ENCODE measurements at places on chromosomes 5 and 9.

GRCh38 chr5:123261752-123262151, 161.5 kb downstream of the CEP120 start:
- no peaks in the 10 kb centered on the region for H3K27me3 ChIP-seq
- no peak overlapping the region for H3K27ac ChIP-seq

- no peak overlapping the region for H3K27ac ChIP-seq
- H3K4me3 ChIP-seq = no peak overlapping the region
- peaks cover 19% of the 10 kb centered on the region for H3K4me1 ChIP-seq
- no peaks in the 10 kb centered on the region for H3K36me3 ChIP-seq
Measured at GRCh38 chr9:1048811-1049210, 1.3 kb upstream of the DMRT2 start.

DNA sequence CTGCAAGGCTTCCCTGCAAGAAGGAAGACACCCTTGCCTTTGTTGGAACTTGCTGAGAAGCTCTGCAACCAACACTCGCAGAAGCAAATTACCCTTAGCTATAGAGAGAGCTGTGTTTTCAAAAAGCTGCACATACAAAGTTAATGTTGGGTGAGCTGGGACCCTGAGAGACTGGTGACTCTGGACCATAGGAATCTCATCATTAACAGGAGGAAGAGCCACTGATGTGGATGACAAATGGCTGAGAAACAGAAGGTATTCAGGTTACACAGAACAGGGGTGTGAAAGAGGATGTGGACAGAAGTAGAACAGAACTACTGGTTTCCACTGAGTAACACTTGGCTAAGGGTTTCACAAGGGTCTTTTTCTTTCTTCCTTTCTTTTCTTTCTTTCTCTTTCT, 493.5 kb downstream of the IRX1 start:
- no peaks in the 10 kb centered on the region for H3K36me3 ChIP-seq
- H3K27ac ChIP-seq = no peak overlapping the region
- peaks cover 2% of the 10 kb centered on the region for H3K4me1 ChIP-seq
- DNase-seq = no peak

- H3K4me3 ChIP-seq = peak overlapping the region; percentile 15
- no peak overlapping the region for H3K27ac ChIP-seq
- DNase-seq = no peak
- H3K36me3 ChIP-seq = peaks cover 9% of the 10 kb centered on the region
- peaks cover 20% of the 10 kb centered on the region for H3K27me3 ChIP-seq
- H3K4me1 ChIP-seq = peaks cover 3% of the 10 kb centered on the region
Measured at GRCh38 chr5:150189326-150189725, 536 bp upstream of the SLC6A7 start.

DNA sequence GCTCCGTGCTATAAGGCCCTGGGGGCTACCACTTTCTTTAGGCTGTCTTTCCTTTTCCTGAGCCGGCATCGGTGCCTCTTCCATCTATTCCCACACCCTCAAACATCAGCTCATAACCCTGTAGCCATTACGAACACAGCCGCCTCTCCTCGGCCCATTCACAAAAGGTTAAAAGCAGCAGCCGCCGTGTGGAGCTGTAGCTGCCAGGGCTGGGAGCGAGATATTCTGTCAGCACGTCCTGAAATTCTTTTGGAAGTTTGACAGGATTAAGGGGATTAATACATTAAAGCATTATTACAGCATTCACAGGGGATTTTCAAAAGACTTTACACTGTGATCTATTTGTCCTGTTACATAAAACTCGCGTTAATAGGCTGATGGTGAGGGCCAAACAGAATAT, 428.2 kb downstream of the CDK5RAP2 start:
- H3K36me3 ChIP-seq = no peaks in the 10 kb centered on the region
- H3K4me1 ChIP-seq = peaks cover 6% of the 10 kb centered on the region
- H3K4me3 ChIP-seq = no peak overlapping the region
- peak; percentile 23 for DNase-seq
- H3K27me3 ChIP-seq = peaks cover 5% of the 10 kb centered on the region

DNA sequence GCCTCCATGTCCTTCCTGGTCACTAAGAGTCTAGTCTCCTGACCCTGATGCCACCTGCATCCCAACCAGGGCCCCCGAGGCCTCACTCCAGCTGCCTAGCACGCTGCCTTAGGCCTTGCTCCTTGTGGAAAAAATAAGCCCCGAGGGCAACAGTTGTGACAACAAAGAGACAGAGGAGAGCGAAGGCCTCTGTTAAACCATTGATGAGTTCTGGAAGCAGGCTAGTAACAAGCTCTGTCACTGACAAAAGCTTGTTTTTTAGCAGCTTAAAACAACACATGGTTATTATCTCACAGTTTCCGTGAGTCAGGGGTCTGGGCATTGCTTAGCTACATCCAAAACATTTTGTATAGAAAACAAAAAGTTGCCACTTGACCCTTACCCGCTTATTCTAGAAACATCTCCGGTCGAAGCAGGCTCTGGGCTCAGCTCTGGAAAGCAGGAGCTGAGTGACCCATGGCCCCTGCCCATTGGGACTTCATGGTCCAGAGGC, 48.2 kb upstream of the TBC1D2 start:
- peak overlapping the region; percentile 15 for H3K27ac ChIP-seq
- H3K27me3 ChIP-seq = peaks cover 17% of the 10 kb centered on the region

GRCh38 chr5:138330813-138331448, 673 bp downstream of the CDC25C start:
- H3K36me3 ChIP-seq = no peaks in the 10 kb centered on the region
- peaks cover 8% of the 10 kb centered on the region for H3K27me3 ChIP-seq
- peaks cover 7% of the 10 kb centered on the region for H3K4me1 ChIP-seq
- H3K4me3 ChIP-seq = peak overlapping the region; percentile 98
- no peak overlapping the region for H3K27ac ChIP-seq
- DNase-seq = no peak

GRCh38 chr9:122402874-122403273, 32.0 kb downstream of the PTGS1 start:
- H3K36me3 ChIP-seq = peaks cover 12% of the 10 kb centered on the region
- no peaks in the 10 kb centered on the region for H3K4me1 ChIP-seq
- no peak overlapping the region for H3K27ac ChIP-seq
- H3K27me3 ChIP-seq = no peaks in the 10 kb centered on the region
- no peak overlapping the region for H3K4me3 ChIP-seq

- no peak overlapping the region for H3K4me3 ChIP-seq
- no peak overlapping the region for H3K27ac ChIP-seq
- H3K4me1 ChIP-seq = peaks cover 3% of the 10 kb centered on the region
Measured at GRCh38 chr9:116763770-116764169, 76.7 kb downstream of the TRIM32 start.

GRCh38 chr5:65026816-65027548, 258.3 kb downstream of the CWC27 start:
- H3K27ac ChIP-seq = no peak overlapping the region
- H3K4me3 ChIP-seq = no peak overlapping the region
- peaks cover 3% of the 10 kb centered on the region for H3K27me3 ChIP-seq
- no peak for DNase-seq
- peaks cover 5% of the 10 kb centered on the region for H3K4me1 ChIP-seq

- DNase-seq = no peak
- no peaks in the 10 kb centered on the region for H3K27me3 ChIP-seq
- no peaks in the 10 kb centered on the region for H3K4me1 ChIP-seq
- no peak overlapping the region for H3K4me3 ChIP-seq
- no peaks in the 10 kb centered on the region for H3K36me3 ChIP-seq
- H3K27ac ChIP-seq = no peak overlapping the region
Measured at GRCh38 chr5:64144425-64145215, 21.0 kb upstream of the RNF180 start.

- H3K4me3 ChIP-seq = peak overlapping the region; percentile 98
- H3K27me3 ChIP-seq = peaks cover 1% of the 10 kb centered on the region
- peak overlapping the region; percentile 99 for H3K27ac ChIP-seq
- no peaks in the 10 kb centered on the region for H3K36me3 ChIP-seq
- H3K4me1 ChIP-seq = peaks cover 15% of the 10 kb centered on the region
Measured at GRCh38 chr9:6014670-6015270, 654 bp downstream of the RANBP6 start.

DNA sequence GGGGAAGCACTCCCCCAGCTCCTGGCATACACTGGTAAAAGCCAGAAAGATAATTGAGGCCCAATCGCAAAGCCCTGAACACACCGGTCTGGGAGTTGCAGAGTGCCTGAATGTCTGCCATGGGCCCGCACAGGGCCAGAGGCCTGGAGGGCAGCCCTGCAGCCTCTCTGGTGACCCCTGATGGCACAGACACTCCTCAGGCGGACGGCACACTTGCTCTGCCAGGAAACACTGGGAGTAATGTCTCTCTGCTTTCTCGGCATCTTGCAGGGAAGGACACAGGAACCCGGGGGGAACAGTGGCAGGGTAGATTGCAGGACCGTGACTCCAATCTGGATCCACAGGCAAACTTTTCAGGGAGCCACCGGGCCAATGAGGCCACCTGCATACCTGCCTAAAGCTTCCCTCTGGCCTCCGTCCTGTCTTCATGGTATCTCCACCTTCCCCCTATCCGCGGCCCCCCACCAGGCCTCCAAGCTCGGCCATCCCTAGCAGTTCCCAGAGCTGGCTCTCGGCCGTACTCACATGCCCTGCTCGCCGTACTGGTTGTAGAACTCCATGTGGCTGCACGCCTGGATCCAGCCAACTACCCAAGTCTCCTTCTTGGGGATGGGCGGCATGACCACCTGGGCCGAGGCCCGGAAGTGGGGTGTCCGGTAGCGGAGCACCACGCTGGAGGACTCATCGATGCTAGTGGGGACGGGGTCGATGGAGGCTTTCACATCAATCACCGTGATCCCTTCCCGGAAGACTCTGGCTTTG, 797 bp downstream of the FAM78A start:
- peaks cover 5% of the 10 kb centered on the region for H3K27me3 ChIP-seq

GRCh38 chr5:41465493-41466171, 44.8 kb downstream of the PLCXD3 start:
- H3K4me1 ChIP-seq = no peaks in the 10 kb centered on the region
- no peaks in the 10 kb centered on the region for H3K36me3 ChIP-seq
- no peak overlapping the region for H3K27ac ChIP-seq
- H3K4me3 ChIP-seq = no peak overlapping the region
- H3K27me3 ChIP-seq = peaks cover 2% of the 10 kb centered on the region

GRCh38 chr5:14996997-14997396, 125.4 kb upstream of the ANKH start:
- DNase-seq = no peak
- no peaks in the 10 kb centered on the region for H3K4me1 ChIP-seq
- H3K4me3 ChIP-seq = no peak overlapping the region
- H3K27ac ChIP-seq = no peak overlapping the region

DNA sequence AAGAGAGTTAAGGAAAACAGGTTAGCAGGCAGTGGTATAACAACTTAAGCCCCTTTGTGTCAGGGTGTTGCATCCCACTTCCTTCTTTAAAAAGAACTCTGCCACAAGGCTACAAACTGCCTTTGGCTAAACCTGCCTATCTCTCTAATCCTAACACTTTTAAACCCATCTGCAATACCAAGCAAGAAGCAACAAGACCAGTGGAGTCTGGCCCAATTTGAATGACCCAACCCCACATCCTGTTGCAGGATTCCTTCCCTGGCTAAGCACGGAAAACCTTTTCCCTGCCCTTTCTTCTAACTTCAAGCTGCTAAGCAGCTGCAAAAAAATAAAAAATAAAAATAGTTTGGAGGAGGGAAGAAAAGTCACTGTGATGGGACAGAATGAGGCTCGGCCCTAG, 27.1 kb downstream of the ABCA1 start:
- peaks cover 49% of the 10 kb centered on the region for H3K4me1 ChIP-seq
- peaks cover 5% of the 10 kb centered on the region for H3K27me3 ChIP-seq
- H3K27ac ChIP-seq = no peak overlapping the region
- H3K4me3 ChIP-seq = no peak overlapping the region
- no peaks in the 10 kb centered on the region for H3K36me3 ChIP-seq

DNA sequence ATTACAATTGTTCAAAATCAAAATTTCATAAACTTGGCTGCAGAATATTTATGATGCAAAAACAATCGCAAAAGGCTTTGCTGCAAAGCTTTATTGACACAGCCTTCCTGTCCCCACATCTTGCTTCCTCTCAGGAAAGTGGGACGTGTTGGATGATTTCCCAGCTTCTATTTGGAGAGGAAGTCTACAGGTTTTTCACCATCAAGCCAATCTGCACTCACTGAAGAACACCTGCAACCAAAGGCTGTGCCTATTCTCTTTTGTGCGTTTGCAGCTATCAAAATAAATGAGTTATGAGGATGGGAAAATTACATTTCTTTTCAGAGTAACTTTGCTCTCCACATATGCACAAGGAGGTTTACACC, 214.4 kb downstream of the PLK2 start:
- no peak overlapping the region for H3K4me3 ChIP-seq
- H3K4me1 ChIP-seq = no peaks in the 10 kb centered on the region
- no peaks in the 10 kb centered on the region for H3K27me3 ChIP-seq
- no peaks in the 10 kb centered on the region for H3K36me3 ChIP-seq

GRCh38 chr9:20618361-20618802, 3.9 kb downstream of the MLLT3 start:
- peaks cover 14% of the 10 kb centered on the region for H3K27me3 ChIP-seq
- peaks cover 9% of the 10 kb centered on the region for H3K4me1 ChIP-seq
- H3K36me3 ChIP-seq = no peaks in the 10 kb centered on the region
- no peak for DNase-seq
- no peak overlapping the region for H3K27ac ChIP-seq

- no peak overlapping the region for H3K27ac ChIP-seq
- no peaks in the 10 kb centered on the region for H3K4me1 ChIP-seq
- peaks cover 12% of the 10 kb centered on the region for H3K27me3 ChIP-seq
- DNase-seq = no peak
Measured at GRCh38 chr9:61673664-61674381, 484.0 kb downstream of the SPATA31A7 start.

- H3K36me3 ChIP-seq = peaks cover 2% of the 10 kb centered on the region
- DNase-seq = no peak
- H3K4me3 ChIP-seq = peak overlapping the region; percentile 55
- peaks cover 12% of the 10 kb centered on the region for H3K27me3 ChIP-seq
Measured at GRCh38 chr9:131611586-131612315, 66.4 kb downstream of the PRRT1B start.

GRCh38 chr5:133928587-133929393, 39.6 kb downstream of the C5orf15 start:
- no peak overlapping the region for H3K4me3 ChIP-seq
- H3K27me3 ChIP-seq = peaks cover 5% of the 10 kb centered on the region
- H3K4me1 ChIP-seq = peaks cover 20% of the 10 kb centered on the region
